ENCODE measurements at places on chromosomes 1 and 21.

- no peak for DNase-seq
Measured at GRCh38 chr1:173269490-173270230, 62.5 kb upstream of the TNFSF4 start.

DNA sequence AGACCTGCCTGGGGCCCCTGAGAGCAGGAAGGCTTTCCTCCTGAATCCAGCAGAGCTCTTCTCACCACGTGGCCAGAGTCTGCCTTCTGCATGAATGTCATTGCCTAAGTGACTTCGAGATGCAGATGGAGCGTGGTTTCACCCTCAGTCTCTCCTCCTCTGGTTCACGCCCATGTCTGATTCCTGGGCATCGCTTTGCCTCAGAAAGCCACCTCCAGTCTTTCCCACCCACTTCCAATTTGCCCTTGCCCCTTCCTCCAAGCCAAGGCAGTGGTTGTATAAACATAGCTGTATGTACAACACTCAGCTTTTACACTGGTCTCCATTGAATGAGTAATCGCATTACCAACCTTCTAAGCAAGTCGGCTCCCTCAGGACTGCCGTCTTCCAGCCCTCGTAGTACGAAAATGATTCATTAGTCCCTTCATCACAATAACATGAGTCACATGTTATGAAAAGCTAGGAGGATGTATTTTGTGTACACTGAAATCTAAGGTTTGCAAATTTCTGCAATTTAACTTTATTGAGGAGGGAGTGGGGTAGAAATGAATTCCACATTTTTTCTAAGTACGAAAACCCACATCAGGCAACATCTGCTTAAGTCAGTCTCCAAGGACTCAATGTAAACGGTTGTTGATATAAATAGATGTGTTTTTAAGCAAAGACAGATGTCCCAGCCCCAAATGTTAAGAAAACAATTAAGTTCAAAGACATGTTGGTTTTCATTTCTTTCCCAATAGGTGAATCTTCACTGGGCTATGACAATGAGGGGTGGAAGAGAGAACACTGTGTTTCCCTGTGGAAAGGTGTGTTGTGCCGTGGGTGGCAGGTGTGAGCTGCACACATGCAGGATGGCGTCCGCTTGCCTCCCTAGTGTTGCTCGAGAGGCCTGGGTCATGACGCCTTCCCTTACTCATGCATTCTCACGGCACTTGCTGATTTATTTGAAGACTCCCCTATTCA is 32.3 kb upstream of the ETS2 start:
- no peak for DNase-seq

- no peak for DNase-seq
Measured at GRCh38 chr1:41800311-41800829, 118.4 kb downstream of the HIVEP3 start.

- no peak for DNase-seq
Measured at GRCh38 chr1:248825136-248825535, 579 bp downstream of the SH3BP5L start.

DNA sequence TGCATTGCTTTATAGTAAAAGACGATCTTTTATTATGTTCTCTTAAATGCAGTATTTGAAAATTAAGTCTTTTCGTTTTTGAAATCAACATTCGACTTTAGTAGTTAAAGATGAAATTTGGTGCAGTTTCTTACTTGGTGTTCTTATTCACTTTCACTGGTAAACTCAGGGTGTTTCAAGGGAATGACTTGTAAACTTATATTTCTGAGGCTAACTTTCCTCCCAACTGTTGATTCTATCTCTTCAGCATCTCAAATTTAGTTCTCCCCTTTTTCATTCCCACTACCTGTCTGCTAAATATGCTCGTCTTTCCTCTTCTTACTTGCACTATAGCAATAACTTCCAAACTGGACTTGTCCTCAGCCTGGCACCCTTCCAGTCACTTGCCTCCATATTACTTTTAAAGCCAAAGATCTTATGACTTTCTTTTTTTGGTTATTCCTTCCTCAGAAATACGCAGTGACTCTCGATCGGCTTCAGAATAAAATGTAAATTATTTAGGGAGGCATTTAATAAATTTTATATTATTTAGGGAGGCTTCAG is 988 bp downstream of the SLC35A3 start:
- no peak for DNase-seq

DNA sequence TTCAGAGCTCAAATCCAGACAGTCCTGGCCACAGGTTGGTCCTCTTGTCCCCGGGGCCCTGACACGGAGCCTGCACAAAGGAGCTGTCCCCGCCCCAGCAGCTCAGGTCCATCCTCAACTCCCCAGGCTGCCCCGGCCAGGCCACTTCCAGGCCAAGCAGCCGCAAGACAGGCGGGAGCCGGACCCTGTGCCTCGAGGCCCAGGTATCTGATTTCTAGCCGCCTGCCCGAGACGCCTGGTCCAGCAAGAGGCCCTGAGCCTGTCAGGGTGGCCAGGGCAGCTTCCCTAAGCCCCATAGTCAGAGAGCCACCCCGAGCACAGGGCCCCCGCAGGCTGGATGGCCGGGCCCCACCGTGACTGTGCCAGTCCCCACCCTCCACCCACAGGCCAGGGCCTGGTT is 165.3 kb downstream of the PRDM16 start:
- DNase-seq: no peak

- DNase-seq: no peak
Measured at GRCh38 chr1:217311766-217312165, 319.1 kb downstream of the GPATCH2 start.

- DNase-seq: no peak
Measured at GRCh38 chr1:246907472-246907871, 24.3 kb downstream of the AHCTF1 start.

- DNase-seq: no peak
Measured at GRCh38 chr1:1305300-1306069, 2.2 kb downstream of the ACAP3 start.

DNA sequence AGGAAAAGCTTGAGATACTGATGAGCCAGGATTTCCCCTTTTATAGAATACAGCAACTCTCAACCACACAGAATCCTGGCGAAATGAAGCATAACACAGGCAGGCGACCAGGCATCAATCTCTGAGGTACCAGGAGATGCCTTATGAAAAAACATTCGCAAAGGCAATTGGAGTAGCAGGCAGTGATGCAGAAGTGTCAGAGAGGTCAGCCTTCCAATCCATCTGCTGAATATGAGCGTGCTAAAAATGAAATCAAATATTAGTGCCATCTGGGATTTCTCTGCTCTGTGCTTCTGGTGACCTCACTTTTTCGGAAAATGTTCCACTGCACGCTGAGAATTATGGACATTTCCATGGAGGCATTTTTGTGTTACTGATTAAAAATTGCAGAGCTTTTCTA is 258.8 kb downstream of the VAV3 start:
- no peak for DNase-seq

DNA sequence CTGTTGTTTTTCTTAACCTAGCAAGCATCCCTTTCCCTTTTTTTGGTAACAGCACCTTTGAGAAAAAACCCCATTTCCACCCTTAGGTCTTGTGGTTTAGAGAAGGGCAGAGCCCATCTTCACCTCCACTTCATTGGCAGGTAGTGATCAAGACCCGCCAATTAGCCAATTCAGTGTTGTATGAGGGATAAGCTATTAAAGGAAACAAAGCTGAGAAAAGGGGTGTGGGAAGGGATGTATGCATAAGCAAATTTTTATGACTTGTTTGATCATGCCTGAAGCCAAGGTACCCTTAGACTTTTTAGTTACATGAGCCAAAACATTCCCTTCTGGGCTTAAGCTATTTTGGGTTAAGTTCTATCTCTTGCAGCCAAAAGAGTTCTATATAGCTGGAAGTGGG is 3.6 kb upstream of the ZNF697 start:
- DNase-seq: no peak

- DNase-seq: no peak
Measured at GRCh38 chr1:115300087-115300876, 37.8 kb downstream of the NGF start.

- no peak for DNase-seq
Measured at GRCh38 chr1:35715568-35716002, 3.1 kb downstream of the C1orf216 start.

DNA sequence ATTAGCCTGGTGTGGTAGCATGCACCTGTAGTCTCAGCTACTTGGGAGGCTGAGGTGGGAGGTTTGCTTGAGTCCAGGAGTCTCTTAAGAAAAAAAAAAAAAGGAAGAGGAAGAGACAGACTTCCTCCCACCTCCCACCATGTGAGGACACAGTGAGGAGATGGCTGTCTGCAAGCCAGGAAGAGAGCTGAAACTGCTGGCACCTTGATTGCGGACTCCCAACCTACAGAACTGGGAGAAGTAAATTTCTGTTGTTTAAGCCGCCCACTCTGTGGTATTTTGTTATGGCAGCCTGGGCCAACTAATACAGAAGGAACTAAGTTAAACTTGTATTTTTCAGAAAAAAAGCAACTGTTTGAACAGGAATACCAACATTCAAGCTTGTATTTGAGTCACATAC is 21.7 kb downstream of the DOP1B start:
- no peak for DNase-seq

DNA sequence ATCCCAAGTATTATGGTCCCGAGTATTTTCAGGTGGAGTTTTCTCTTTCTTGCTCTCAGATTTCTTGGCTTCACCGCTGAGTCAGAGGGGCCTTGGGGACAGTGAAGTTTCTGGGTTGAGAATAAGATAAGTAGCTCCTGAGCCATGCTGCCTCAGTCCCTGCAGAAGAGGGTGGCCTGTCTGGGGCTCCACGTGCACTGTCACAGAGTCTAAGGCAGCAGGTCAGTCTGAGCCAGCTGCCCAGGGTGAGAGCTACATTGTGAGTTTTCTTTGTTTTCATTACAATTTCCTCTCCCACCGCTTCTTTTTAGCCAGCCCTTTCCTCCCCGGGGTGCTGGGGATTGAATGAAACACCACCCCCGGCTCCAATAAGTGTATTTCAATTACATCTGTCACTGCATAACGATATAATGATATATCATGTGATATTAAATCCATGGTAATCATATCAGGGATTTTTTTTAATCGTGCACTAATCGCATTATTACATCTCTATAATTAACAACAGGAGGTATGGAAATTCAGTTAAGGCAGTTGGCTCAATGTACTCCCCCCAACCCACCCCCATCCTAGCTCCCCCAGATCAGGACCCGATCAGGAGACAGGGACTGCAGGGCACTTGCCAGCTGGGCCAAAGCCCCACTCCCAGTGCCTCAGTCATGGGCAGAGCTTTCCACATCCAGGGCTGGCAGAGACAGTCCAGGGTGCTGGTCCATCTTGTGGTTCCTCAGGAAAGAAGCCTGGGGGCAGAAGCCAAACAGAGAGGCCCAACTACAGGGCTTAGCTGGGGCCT is 43.7 kb downstream of the DMAP1 start:
- DNase-seq: no peak

- DNase-seq: no peak
Measured at GRCh38 chr1:166907763-166908162, 31.7 kb upstream of the TADA1 start.

GRCh38 chr1:225739542-225740107 is 38.0 kb upstream of the SRP9 start:
- DNase-seq: no peak

GRCh38 chr21:33984021-33984481 is 68.4 kb upstream of the ATP5PO start:
- DNase-seq: no peak

DNA sequence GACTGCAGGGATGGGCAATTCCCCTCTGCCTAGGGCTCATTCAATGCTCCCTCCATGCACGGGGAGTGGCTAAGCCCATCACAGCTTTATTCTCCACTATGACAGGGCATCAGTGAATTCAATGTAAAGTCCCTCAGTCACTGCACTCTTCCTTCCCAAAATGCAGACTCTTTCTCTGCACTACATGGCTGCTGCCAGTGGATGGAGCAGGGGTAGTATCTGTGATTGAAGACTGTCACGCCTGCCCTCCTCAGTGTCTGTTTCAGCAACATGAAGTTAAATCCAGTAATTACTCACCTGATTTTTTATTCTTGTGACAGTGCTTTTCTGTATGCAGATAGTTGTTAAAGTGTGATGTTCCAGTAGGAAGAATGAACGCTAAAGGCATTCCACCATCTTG is 1323.2 kb downstream of the AMY1C start:
- DNase-seq: no peak

- DNase-seq: no peak
Measured at GRCh38 chr1:213123536-213123935, 72.5 kb downstream of the RPS6KC1 start.

DNA sequence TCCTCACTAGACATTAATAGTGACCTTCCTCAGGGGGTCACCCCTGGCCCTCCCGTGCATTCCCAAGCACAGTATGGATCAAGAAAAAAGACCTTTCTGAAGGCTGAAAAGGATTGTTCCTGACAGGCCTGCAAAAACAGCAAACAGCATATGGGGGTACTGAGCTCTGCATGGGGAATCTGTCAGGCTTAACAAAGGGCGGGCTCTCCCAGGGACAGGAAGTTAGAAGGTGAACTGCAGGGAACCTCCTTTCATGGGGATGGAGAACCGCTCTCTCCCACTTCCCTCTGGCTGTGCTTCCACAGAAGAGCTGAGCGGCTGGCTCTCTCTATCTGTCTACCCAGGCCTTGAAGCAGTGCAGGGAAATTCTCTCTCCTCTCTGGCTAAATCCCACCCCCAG is 91.7 kb downstream of the DTL start:
- DNase-seq: no peak

- DNase-seq: no peak
Measured at GRCh38 chr1:32242341-32242851, 4.6 kb upstream of the FAM167B start.

- no peak for DNase-seq
Measured at GRCh38 chr1:78755986-78756385, 106.4 kb downstream of the IFI44 start.

- DNase-seq: no peak
Measured at GRCh38 chr1:50978144-50978851, 8.3 kb downstream of the CDKN2C start.

GRCh38 chr21:38760017-38760761 is 45.5 kb upstream of the ETS2 start:
- DNase-seq: no peak

- no peak for DNase-seq
Measured at GRCh38 chr1:97588772-97589171, 332.1 kb downstream of the DPYD start.

DNA sequence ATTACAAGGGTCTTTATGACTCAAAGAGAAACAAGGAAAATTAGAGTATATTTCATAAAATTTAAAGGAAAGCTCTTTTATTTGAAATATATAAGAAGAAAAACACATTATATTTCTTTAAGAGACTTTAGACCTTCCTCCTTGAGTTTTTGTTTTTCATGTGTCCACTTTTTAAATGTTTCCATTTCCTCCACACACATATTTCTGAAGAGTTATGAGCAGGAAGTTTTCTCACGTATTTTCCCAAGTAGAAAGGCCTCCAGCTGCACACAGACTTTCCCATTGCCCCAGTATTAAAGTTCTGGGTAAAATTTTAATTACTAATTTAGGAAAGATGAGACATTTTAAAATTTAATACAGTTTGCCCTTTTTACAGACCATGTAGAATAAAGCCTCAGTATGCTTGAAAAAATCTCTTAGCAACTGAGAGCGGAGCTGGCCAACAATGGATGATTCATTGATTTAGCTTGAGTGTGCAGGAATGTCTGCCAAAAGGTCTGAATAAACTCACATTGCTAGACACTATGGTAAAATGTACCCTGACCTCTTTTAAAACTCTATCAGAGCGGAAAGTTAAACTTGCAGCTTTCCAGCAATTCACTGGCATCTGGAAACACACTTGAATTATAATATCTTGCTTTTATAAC is 57.9 kb downstream of the DDAH1 start:
- DNase-seq: no peak

Data from SIG-M5 (cell line).